ENCODE measurements at places on chromosomes 11 and 22.

GRCh38 chr11:35035894-35036408 lies 103.0 kb upstream of the CD44 start:
- no peak for DNase-seq

DNA sequence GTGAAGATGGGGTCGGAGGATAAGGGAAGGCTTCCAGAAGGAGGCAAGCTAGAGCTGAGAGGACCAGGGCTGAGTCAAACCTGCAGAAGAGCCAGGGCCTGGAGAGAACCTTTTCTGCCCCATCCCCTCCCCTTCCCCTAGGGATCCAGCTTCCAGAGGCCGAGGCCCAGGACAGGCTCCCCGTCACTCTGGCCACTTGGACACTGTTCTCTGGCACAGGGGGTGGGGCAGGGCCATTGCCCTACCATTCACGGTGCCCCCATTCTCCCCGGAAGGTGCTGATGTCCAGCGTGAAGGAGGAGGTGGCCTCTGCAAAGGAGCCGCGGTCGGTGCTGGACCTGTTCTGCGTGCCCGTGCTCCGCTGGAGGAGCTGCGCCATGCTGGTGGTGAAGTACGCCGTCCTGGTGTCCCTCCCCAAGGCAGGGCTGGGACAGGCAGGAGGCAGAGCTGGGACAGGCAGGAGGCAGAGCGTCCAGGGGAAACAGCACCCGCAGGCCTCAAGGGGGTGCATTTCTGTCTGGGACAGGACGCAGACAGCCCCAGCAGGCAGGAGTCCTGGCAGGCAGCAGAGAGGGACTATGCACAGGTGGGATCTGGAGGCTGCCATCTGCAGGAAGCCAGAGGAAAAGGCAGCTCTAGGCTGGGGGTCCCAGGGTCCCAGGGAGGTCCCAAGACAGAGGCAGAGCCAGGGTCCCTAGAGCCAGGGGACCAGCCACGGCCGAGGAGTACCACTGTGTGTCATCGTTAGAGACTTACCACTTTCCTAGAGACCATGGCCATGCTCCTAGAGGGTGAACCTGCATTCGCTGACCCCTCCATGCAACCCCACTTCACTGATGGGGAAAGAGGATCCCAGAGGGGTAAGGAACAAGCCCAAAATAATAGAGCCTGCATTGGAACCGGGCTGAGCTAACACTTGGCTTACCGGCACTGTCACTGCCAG lies 25.8 kb upstream of the SLC22A12 start:
- no peak for DNase-seq

DNA sequence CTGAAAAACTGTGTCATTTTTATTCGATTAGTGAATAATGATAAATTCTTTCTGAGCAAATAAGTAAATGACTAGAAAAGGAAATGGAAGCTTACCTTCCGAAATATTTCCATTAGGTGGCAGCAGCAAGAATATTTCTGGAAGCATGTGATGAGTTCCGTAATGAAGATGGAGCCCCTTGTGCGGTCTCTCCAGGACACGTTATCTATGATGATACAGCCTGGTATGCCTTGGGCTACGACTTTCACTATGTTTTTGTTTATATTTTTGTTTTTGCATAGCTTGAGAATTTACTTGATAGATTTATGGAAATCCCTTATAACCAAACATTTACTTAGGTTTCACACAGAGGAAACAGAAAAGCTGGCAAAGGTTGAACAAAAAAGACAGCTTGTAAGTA lies 25.7 kb downstream of the CASP5 start:
- no peak for DNase-seq

- no peak for DNase-seq
These were observed 91.7 kb downstream of the KCNQ1 start for GRCh38 chr11:2536440-2536989.

- no peak for DNase-seq
These were observed 31.6 kb upstream of the PRDM10 start for GRCh38 chr11:130034236-130034635.

- DNase-seq, result no peak
These were observed 88.8 kb upstream of the XKR3 start for GRCh38 chr22:16914006-16914405.

DNA sequence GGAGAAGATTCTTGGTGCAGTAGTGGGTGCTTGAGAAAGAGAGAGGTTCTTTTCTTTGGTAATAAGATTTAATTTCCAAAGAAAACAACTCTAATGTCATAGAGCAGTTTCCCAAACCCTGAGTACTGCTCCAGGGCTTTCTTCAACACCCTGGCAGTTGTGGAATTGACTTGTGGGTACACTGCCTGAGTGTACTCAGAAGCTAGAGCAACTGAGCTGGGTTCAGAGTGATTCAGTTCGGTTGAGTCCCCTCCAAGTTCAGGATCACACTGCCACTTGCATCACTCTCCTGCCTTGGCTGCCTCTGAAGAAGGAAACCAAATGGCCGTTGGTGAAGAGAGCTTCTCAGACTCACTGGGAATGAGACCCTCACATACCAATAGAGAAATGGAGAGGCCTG lies 5.3 kb downstream of the DMC1 start:
- DNase-seq, result no peak

DNA sequence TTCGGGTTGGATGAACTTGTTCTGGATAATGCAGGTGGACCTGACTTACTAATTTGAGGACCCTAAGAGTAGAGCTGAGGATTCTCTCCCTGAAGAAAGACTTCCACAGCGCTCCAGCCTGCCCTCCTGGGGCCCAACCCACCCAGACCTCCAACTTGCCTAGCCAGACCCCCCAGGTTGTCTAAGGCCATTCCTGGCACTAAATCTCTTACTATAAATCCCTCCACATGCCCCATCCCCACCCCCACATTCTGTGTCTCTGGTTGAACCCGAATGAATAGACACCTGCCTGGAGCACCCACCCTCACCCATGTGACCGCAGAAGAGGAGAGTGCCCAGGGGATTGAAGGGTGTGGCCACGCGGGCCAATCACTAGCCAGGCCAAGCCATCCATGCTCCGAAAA lies 1480.0 kb downstream of the TBC1D22A start:
- DNase-seq, result no peak

DNA sequence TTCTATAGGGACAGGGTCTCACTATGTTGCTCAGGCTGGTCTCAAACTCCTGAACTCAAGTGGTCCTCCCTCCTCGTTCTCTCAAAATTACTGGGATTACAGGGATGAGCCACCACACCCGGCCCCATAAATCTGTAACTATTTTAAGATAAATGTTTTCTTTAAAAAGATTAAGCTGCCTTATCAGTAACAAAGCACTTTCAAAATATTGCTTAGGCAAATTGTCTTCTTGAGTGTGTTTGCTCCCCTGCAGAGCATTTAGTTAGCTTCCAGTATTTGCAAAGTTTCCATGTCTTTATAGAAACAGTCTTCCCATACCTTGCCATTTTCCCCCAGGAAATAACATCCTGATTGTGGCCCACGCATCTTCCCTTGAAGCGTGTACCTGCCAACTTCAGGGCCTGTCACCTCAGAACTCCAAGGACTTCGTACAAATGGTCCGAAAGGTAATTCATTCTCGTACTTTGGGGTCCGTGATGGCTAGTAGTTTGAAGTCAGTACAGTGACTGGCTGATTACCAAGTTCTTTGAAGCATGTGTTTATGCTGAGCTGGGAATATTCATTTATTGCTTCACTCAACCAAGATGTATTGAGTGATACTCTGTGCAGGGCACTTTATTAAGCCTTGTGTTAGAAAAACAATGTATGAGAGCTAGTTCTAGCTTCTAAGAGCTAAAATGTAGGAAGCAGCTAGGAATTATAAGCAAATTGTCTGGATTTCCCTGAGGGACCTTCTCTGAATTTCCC lies 30.4 kb upstream of the CRTAM start:
- no peak for DNase-seq

DNA sequence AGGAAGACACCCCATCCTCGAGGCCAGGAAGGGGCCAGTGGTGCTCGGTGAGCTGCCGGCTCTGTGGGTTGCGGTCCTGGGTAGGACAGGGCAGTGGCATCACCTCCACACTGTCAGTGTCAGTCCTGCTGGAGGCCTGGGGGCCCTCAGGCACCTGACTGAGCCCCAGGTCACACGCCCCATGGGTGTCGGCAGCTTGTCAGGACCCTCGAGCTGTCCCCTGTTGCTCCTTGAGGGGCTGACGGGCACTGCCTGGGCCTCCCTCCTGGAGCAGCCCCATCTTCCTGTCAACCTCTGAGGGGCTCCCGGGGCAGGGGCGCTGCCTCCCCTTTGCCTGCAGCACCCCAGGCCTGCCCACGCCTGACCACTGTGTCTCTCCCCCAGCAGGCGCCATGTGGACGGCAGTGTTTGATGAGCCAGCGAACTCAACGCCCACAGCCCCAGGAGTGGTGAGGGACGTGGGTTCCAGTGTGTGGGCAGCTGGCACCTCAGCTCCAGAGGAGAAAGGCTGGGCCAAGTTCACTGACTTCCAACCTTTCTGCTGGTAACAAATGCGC lies 35.4 kb downstream of the SBF1 start:
- DNase-seq, result no peak

GRCh38 chr11:92626624-92627023 lies 342.8 kb upstream of the MTNR1B start:
- no peak for DNase-seq

DNA sequence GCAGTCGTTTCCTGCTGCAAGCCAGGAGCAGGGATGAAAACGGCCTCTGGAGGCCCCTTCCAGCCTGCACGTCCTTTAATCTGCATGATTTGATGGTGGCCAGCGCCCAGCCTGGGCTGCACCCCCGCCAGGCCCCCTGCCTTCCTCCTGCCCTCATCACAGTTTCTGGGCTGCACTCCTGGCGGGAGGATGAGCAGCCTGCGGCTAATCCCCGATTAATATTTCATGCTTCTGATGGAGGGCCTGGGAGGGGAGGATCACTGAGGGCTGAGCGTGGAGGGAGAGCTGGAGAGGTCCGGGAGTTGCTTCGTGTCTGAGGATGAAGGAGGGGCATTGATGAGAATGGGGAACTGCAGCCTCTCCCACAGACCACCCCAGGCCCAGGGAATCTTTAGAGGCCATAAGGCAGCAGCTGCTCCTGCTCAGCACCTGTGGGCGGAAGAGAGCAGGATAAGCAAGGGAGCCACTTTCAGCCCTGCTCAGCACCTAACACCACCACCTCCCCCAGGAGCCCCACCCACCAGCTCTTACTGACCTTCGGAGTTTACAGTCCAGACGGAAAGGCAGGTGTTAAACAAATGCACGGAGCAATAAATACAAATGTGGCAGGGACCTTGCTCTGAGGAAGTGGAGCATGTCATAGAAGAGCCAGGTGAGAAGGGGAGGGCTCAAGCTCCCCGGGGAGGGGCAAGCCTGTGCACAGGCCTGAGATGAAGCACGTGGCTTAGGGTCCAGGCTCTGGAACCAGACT lies 135.0 kb upstream of the NECTIN1 start:
- no peak for DNase-seq

GRCh38 chr11:47592251-47592650 lies 2.0 kb downstream of the C1QTNF4 start:
- DNase-seq, result no peak

- DNase-seq, result no peak
These were observed 356.3 kb upstream of the NARS2 start for GRCh38 chr11:78930810-78931523.

- DNase-seq, result no peak
These were observed 360.9 kb upstream of the NARS2 start for GRCh38 chr11:78935398-78936068.

- no peak for DNase-seq
These were observed 6.8 kb downstream of the SLN start for GRCh38 chr11:107705027-107705426.

DNA sequence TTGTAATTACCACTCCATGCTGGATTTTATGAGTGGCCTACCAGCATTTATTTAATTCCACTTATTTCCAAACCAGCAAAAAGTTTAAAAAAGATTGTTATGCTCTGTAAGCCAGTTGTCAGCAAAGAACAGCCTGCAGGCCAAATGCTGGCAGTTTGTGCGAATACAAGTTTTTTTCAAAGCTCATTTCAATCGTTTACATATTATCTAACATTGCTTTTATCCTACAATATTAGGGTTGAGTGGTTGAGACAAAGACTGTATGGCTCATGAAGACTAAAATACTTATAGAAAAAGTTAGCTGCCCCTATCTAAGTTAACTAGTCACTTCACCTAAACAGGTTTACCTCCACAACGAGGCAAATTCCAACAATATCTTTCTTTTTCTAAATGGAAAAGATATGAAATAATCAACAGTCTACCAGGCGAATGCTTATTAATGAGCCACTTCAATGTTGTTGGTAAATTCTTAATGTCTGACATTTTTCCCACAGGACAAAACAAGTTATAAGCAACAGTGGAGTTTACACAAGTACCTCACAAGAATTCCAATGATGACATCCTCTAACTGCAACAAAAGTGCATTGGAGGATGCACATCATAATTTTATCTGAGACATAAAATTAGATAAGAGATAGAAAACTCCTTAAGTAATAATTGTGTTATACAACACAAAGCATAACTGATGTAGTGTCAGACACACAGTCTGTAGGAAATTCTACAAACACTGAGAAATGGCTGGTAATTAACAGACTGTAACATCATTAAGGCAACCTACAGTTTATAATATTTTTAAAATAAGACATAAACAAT lies 35.8 kb upstream of the POU2AF2 start:
- DNase-seq, result no peak

DNA sequence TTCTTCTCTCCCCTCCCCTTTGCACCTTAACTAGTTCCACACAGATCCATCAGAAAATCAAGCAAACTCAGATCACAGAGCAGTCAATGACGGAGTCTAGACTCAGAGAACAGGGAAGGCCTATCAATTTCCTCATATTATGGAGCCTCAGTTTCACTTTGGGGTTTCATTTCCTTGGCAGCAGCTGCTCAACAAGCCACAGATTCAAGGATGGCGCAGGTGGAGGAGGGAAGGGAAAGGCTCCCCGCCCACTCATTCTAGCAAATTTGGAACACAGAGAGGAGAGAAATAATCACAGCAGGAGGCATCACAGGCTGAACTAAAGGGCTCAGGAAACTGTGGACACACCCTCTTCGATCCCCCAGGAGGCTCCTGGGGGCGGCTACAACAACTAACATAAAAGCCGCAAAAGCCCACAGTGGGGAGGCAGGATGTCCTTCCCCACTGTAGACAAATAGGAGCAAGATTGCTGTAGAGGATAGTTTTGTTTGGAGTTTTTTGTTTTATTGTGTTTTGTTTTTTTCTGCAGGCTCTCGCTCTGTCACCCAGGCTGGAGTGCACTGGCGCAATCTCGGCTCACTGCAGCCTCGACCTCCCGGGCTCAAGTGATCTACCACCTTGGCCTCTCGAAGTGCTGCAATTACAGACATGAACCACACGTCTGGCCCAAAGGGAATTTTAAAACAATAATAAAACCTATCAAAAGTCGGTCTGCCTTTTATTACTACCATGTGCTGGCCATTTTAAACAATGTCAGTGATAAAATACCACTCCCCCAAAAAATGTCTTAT lies 3.4 kb downstream of the PLAAT3 start:
- no peak for DNase-seq
